GM13976 (cell line): ENCODE measurements at places on chromosomes 7 and 10.

- peak; percentile 35 for DNase-seq
Measured at GRCh38 chr10:68208424-68209042, 23.4 kb downstream of the ATOH7 start.

DNA sequence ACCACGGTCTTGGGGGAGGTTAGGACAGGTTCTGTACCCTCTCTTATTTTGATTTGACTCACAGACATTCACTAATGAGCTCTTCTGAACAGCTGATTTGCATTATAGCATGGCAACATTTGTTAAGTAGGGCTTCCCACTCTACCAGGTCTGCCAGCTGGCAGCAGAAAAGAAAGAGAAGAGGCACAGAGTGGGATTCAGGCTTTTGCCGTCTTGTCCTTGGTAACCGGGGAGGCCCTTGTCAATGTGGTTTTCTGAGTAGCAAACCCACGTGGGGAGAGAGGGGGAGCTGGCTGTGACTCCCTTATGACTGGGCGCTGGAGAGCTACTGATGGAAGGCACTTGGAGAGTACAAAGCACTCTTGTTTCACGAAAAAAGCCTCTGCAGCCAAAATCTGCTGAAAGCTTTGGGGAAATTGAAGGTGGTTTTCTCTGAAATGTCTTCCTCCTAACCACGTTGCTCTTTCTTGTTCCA, 355.3 kb upstream of the GALNT17 start:
- no peak for DNase-seq

- no peak for DNase-seq
Measured at GRCh38 chr7:24052572-24053260, 231.3 kb upstream of the NPY start.

DNA sequence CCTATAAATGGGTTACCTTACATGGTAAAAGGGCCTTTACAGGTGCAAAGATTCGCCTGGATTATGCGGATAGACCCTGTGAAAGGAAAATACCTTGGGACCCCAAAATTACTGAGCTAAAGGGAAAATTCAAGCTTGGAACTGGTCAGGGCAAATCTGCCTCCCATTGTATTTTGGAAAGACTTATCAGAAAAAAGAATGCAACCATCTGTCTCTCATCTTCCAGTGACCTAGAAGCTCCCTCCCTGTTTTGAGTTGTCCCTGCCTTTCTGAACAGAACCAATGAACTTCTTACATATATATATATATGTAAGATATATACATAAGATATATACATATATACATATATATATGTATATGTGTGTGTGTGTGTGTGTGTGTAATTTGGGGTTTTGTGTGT, 583.8 kb downstream of the CALN1 start:
- no peak for DNase-seq

- peak; percentile 53 for DNase-seq
Measured at GRCh38 chr7:33904681-33905388, 504 bp upstream of the BMPER start.

DNA sequence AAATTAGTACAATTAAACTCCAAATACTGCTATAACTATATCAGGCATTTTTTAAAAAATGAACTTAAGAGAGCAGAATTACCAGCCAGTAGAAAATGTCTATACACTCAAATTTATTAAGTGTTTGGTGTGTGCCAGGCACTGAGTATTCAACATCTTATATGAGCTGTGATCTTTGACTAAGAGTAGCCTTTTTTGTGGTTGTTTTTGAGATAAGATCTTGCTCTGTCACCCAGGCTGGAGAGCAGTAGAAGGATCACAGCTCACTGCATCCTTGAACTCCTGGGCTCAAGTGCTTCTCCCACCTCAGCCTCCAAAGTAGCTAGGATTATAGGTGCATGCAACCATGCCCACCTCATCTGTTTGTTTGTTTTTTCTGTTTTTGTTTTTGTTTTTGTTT, 102.5 kb upstream of the CELF2 start:
- no peak for DNase-seq

DNA sequence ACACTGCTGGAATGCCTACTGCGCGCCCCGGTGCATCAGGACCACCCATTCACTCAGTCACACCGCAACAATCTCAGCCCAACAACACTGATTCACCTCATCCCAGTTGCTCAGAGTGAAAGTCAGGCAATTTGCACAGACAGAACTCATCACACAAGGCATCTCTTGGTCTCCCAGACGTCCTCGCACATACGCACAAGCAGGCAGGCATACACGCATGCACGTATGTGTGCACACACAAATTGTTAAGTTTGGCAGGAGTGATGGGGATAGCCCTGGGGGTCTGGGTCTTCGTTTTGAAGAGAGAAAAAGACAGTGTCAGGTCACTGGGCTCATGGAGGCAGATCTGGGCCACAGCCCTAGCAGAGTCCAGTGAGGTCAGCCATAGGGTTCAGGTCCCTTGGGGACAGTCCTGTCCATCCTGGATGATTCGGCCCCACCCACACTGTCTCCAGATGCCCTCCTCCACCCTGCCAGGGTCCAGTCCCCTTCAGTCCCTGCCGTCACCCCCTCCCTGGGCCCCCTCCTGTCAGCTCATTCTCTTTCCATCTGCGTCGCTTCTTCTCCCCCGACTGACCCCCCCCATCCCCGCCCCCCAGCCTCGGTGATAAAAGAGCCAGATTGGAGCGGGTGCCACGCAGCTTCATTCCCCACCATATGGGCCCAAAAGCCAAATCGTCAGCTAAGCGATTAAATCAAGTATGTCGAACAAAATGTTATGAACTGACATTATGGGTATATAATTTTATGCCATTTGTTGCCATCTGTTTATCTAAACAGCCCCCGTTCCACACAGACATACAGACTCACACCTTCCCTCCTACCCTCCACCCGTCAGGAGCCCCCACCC, 48.5 kb upstream of the SLF2 start:
- no peak for DNase-seq

DNA sequence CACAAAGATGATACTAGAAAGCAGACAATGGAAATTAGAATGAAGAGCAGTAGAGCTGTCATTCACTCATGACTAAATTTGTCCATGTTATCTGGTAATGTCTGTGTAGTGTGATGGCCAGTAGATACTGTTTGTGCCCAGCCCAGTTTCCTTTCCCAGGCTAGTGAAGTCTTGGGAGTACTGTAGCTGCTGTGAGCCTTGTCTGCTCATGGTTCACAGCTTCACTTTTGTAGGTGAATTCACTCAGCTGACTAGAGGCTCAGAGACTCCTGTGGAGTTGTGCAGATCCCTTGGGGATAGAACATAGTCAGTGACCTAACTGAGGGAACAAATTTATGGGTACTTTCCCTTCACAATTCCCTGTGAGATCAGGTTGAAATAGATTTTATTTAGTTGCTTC, 572.5 kb downstream of the ARL4A start:
- DNase-seq, result no peak

DNA sequence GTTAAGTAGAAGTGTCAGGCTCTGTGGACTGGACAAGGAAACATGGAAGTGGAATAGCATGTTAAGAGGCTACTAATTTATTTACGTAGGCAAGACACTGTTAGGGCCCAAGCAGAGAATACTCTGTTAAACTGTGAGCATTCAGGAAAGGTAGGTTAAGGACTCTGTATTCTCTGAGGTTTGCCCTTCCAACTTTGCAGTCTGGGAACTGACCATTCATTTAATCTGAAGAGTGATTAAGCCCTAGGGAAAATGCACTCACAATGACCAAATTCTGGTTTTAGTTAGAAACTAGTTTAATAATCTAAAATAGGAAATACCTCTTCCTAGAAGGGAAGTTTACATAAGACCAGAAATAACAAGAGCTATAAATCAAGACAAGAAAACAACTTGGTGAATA, 266.6 kb downstream of the SUGCT start:
- no peak for DNase-seq

DNA sequence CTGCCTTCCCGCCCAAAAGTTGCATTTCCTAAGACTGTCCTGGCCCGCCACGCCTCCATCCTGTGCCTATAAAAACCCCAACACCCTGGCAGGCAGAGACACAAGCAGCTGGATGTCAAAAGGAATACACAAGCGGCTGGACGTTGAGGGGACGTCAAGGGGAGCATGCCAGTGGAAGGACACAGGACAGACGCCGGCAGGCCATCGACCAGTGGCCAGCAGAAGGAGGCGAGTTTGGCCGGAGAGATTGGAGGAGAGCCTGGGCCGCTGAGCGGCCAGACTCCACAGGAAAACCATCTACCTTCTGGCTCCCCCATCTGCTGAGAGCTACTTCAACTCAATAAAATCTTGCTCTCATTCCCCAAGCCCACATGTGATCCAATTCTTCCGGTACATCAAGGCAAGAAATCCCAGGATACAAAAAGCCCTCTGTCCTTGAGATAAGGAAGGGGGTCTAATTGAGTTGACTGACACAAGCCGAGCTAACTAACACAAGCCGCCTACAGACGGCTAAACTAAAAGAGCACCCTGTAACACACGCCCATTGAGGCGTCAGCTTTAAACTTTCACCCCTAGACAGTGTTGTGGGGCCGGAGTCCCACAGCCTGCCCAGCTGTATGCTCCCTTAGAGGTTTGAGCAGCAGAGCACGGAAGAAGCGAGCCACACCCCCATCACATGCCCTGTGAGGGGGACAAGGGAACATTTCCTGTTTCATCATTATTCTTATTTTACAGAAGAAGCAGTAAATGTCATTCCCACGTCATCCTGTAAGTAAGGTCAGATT, 150.3 kb upstream of the PHYHIPL start:
- no peak for DNase-seq

DNA sequence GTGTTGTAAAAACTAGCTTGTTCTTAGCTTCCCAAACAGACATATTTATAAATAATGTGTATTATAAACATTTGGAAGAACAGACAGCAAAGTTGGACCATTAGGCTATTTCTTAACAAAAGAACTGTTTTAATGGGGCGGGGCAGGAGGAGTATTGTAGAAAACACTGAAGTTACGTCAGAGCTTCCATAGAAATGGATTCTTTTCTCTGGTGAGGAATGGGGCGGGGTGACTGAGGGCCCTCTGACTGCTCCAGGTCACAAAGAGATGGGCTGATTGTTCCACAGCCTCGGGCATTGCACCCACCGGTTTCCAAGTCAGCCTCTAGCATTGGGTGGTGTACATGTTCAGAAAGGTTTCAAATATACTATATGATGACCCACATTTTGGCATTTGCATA, 36.8 kb upstream of the ADAM12 start:
- DNase-seq, result no peak

DNA sequence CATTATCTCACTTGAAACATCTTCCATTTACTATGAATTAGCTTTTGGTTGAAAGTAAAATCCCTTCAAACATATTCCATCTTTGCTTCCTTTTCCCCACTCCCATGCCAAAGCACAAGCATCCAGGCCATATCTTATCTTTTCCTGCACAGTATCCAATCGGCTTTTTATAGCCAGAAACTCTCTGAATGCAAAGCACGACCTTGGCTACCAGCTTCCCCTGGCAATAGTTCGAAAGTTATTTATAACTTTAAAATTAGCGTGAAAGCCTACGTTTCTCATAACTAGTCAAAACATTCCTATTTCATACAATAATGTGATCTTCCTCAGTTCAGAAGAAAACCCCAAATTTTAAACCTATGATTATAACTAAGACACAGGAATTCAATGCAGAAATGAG, 440 bp downstream of the CTNNA3 start:
- DNase-seq, result no peak

DNA sequence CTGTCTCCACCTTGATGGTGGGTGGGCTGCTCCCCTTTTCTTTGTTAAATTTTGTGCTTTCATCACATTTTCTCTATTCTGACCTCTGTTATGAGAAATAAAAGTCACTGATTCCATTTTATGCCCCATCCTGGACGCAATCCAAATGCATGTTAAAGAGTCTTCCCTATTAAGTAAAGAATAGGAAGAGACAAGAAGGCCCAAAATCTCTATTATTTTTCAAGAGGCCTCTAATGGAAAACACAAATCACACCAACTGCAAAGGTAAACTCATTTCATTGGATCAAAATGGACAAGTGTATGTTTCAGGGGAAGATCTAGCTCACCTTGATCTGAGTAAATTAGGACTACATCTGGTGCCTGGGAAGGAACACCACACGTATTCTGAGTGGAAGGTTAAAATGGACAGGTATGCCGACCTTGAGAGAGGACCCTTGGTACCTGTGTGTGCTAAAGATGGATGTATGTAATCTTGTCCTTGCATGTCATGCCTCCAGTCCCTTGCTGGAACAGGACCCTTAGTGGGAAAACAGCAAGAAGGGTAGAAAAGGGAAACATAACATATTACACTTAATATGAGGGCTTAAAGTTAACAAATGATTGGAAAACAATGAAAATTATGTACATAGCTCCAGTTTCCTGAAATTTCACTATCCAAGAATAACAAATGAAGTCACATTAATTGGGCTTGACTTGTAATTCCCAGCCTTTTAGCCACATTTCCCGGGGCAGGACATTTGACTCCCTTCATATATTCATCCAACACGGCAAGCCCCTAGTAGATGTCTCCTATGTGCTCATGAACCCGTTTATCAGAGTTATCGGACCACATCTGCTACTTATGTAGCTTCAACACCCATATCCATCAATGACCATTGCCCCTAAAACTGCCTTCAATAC, 7.6 kb downstream of the IFIT2 start:
- no peak for DNase-seq

- DNase-seq, result no peak
Measured at GRCh38 chr7:23333671-23334246, 34.6 kb downstream of the MALSU1 start.

DNA sequence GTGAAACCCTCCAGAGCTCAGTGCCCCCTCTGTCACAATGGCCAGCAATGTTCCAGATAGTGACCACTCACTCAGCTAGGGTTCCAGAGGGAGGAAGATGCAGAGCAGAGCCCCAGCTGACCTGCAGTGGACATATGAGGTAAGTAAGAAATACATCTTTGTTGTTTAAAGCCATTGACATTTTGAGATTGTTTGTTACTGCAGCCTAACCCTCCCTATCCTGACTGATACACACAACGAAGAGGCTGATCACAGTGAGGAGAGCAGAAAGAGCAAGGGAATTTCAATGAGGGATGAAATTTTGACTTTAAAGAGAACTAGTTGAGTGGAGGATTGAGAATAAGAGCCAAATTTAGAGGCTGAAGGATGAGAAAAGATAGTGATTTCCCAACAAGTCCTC, 51.3 kb upstream of the LRGUK start:
- DNase-seq, result no peak

DNA sequence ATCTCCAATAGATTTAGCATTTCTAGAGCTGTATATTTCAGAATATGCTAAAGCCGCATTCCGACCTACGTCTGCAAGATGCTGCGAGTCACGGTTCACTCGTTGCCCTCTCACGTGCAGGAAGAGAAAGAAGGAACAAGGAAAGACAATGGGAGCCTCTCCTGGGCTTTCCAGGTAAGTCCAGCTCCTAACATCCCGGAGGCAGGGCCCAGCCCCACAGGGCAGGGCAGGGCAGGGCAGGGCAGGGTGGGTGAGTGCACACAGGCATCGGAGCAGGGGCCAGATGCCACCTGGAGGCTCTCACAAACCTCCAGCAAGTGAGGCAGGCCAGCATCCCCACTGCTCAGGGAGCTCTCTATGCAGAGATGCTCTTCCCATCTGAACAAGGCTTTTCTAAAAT, 50.8 kb downstream of the VOPP1 start:
- DNase-seq, result no peak

DNA sequence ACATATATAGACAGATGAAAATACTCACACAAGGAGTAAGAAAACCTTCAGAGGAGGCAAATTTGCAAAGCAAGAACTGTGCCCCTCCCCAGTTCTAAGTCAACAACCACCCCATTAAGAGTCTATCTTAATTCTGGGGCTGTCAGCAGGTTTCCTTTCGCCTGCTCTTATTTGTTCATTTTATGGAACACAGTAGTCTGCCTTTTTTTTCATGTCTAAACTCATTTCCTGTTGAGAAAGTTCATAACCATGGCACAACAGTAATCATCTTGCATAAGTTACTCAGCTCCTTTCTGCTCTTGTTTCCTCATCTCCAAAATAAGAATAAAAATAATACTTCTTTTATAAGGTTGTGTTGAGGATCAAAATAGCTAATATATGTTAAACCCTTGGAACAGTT, 25.8 kb upstream of the AMPH start:
- no peak for DNase-seq
